NCI-H1436 (cell line): ENCODE measurements at places on chromosomes 1 and 21.
A peak's percentile ranks its signal among the peaks of the same experiment; 100 is the strongest.

GRCh38 chr1:64721576-64722145, 23.2 kb upstream of the RAVER2 start:
- no peak for DNase-seq

- no peak for DNase-seq
Observed at GRCh38 chr1:180184041-180184440, 29.4 kb downstream of the QSOX1 start.

GRCh38 chr1:186715887-186716809, 35.9 kb upstream of the PTGS2 start:
- DNase-seq: no peak

DNA sequence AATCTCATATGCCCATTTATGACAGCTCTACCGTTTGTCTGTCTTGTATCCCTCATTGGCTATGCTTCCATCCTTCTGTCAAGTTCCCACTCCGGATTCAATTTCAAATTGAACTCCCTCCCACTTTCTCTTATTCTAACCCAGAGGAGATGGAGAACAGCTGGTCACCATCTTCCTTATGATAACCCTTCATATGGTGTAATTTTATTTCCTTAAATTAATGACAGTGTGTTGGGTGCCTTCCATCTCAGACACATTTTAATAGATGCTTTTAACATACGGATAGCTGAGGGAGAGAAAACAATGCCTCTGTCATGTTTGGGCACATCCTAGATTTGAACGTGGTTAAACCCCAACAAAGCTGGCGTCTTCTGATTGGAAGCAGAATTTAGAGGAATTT, 103.0 kb upstream of the PLXNA2 start:
- DNase-seq: no peak

- DNase-seq: no peak
Observed at GRCh38 chr1:15132965-15133364, 20.6 kb upstream of the TMEM51 start.

DNA sequence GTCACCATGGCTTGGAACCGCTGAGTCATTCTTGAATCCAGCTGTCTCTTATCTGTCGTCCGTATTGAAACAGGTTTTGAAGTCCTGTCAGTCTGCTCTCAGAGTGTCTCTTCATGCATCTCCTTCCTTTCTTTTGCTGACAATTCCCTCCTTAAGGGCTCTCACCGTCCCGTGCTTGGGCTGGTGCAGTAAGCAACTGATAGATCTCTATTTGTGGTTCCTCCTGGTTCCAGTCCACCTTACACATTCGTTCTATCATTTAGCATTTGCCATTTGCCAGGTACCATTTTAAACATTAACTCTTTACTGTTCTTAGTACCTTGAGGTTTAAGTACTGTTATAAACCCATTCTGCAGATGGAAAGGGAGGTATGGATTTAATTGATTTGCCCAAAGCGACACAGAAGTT, 88.9 kb downstream of the DYRK1A start:
- no peak for DNase-seq

DNA sequence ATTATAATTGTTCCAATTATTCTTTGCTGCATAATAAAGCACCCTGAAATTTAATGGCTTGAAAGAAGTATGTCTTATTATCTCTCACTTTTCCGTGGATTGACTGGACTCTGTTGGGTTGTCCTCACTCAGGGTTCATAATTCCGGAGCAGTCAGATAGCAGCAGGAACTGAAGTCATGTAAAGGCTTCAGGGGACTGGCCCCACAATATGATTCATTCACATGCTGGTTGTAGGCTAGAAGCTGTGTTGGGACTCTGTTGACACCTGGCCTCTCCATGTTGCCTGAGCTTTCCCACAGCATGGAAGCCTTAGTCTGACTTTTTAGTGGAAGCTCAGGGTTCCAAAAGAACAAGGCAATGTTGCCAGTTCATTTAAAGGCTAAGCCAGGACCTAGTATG, 367.1 kb upstream of the ADGRL2 start:
- DNase-seq: no peak

DNA sequence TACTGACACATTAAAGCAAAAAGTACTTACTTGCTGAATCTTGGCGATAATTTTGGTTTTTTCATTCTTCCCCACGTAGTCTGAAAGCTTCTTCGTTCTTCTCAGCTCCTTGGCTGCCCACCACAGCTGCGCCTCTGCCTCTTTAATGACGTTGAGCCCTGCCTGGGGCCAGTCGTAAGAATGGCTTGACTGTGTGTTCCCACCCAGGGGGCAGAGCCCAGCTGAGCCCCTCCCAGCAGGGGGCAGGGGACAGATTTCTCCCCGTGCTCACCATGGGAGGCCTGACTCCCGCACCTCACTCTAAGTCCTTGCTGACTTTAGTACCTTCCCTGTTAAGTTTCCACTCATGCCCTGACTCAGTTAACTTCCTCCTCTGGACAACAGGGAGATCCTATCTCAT, 9.0 kb downstream of the CFAP298 start:
- DNase-seq: no peak

DNA sequence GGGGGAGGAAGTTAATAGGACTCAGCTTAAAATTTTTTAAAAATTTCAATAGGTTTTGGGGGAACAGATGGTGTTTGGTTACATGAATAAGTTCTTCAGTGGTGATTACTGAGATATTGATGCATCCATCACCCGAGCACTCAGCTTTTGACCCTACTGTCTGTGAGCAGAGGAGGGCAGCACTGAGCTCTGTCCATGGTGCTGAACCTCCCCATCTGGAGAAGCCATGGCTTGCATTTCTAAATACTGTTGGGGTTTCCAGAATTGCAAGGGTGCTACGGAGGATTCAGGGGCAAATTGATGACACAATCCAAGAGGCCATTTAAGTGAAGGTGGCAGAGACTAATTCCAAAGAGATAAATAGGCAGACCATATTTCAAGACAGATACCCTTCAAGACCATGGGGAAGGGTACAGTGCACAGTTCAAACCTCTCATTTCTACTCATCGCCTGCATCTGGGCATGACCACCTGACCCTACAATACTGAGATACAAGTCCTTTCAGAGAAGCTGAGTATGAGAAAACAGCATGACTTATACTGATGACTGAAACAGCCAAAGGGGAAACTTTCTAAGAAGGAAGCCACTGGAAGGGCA, 17.2 kb downstream of the SYT2 start:
- DNase-seq: peak; percentile 34

DNA sequence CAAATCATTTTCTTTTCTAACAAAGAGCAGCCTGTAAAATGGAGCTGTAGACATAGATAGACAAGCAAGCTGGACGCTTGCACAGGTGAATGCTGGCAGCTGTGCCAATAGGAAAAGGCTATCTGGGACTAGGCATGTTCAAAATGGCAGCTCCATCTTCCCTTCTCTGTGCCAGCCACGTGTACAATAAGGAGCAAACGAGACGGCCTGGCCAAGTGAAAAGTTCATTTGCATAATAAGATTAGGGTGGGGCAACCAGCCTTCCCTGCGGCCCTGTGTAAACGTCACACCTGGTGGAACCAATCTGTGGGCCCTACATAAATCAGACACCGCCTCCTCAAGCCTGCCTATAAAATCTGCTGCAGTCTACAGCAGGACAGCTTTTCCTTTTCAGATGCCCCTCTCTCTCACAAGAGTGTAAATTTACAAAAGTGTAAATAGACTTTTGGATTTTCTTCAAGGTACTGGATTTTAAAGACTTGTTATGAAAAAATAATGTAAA, 16.6 kb upstream of the EDEM3 start:
- peak; percentile 62 for DNase-seq

- no peak for DNase-seq
Observed at GRCh38 chr1:81121306-81121705, 679.4 kb upstream of the ADGRL2 start.

DNA sequence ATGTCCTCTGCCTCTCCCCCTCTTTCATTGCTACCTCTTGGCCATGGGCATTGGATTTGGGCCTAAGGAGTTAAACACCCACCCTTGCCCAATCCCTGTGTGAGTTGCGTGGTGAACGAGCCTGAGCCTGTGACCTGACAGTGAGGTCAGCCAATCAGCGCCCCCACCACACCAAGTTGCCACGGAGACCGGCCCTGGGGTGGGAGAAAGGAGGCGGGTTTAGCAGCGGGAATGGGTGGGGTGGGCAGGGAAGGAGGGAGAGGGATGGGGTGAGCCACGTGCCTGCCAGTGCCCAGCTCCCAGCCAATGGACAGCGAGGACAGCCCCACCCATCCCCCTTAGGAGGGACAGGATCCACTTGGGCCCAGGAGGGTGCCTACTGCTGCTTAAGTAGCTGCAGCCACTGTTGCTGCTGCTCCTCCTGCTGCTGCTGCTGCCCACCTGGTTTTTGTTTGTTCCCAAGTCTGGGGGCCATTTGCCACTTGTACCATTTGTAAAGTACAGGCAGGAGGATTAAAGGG, 9.5 kb downstream of the ZBTB7B start:
- DNase-seq: peak; percentile 65

DNA sequence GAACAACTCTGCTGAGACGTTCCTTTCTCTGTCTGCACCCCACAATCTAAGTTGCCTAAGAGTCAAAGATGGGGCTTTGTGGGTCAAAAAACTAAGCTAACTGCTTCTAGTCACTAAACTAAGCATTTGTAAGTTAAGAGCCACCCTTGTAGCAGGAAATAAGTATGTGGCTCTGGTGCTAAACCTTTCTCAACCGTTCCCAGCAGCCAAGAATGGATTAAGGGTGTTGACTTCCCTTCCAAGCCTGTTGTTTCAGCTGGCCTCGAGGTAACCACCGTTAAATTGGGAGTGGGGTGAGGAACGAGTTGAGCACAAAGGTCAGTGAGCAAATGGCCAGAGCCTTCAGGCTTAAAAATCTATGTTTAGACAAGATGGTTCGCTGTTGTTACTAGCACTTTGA, 169.1 kb downstream of the TRIM33 start:
- DNase-seq: no peak

- no peak for DNase-seq
Observed at GRCh38 chr21:42836402-42836666, 43.0 kb downstream of the WDR4 start.

GRCh38 chr1:24939675-24940193, 9.7 kb upstream of the RUNX3 start:
- DNase-seq: no peak

- no peak for DNase-seq
Observed at GRCh38 chr1:186953876-186954275, 125.1 kb downstream of the PLA2G4A start.

- DNase-seq: no peak
Observed at GRCh38 chr1:59704716-59705115, 110.0 kb upstream of the HOOK1 start.

DNA sequence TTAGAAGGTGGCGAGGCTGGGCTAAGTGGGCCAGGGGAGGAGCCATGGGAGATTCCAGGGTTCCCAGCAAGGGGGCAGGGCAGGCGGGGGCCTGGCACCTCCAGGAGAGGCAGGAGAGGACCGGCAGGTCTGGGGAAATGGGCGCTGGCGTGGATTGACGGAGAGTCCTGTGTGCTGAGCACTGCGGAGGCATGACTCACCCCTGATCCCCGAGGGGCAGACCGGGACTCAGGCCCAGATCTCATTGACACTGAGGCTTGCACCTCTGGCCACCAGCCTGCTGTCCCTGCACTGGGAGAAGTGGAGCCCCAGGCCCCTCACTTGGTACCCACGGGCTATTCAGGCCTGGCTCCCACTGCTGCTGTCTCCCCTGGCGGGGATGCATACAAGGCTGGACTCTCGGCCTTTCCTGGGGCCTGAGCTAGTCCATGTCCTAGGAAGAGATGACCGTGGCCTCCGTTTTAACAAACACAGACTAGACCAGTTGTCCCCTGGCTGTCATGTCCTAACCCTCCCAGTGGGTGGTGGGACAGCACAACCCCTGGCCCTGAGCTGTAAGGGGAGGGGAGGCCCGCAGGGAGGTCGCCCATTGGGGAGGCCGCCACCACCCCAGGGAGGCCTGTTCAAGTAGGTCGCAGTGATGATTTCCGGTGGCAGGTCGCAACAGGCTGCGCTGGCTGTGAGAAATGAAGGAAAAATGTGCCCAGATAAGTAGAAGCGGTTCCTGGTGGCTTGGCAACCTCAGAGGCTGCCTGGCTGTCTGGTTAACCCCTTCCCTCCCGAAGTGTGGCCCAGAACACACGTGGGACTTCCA, 39.7 kb downstream of the RIPK4 start:
- peak; percentile 41 for DNase-seq

DNA sequence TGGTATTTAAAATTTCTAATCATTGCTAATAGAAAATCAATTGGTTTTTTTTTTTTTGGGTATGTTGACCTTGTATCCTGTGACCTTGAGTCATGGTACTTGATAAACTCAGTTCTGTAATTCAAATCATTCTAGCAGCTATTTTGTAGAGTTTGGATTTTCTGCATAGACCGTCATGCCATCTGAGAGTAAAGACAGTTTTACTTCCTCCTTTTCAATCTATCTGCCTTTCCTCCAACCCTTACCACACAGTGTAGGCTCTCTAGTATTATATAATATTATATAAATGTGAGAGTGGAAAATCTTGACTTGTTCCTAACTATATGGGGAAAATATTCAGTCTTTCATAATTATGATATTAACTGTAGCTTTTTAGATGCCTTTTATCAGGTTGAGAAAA, 7.0 kb downstream of the TDRD5 start:
- DNase-seq: no peak

- no peak for DNase-seq
Observed at GRCh38 chr1:119217309-119217828, 76.9 kb upstream of the WARS2 start.

DNA sequence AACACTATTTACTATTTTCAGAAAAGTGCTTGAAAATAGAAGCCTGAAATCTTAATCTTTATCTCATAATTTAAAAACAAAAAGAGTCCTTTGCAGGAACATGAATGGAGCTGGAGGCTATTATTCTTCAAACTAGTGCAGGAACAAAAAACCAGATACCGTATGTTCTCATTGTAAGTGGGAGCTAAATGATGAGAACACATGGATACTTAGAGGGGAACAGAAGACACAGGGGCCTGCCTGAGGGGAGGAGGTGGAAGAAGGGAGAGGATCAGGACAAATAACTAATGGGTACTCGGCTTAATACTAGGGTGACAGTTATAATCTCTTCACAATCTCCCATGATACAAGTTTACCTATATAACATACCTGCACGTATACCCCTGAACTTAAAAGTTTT, 176.3 kb downstream of the SDCCAG8 start:
- DNase-seq: no peak

- DNase-seq: no peak
Observed at GRCh38 chr1:153506386-153506785, 29.4 kb downstream of the S100A6 start.

DNA sequence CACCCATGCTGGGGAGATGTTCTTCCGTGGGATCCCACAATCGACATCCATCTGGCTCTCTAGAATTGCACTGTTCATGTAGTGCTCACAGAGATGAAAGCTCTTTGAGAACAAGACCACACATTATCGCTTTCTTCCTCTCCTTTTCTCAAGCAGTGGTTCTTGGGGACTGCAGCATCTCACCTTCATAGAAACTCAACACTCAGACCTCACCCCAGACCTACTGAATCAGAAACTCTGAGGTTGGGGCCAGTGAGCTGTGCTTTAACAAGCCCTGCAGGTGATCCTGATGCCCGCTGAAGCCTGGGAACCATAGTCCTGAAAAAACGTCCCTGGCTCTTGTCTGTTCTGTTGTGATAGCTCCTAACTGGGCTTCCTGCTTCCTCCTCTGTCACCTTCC, 251.3 kb upstream of the FGGY start:
- DNase-seq: no peak

DNA sequence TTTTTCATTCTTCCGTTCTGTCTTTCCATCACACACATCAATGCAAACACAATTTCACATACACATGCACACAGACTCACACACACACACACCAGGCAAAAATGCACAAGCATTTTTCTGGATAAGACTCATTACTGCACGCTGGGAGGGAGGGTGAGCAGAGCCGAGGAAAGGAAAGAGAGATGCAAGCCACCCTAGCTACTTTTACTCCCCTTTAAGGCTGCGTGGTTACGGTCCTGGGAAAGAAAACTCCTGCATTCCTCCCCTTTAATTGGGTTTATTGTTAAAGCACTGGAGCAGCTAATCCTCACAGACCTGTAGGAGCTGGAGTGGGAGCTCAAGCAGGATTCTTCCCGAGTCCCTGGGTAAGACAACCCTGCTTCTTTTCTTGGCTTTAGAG, at the start of gene CAMK1G:
Gene CAMK1G (plus strand): TSS at position 307 of the 400 bp plus-strand sequence. CDS start 11,270 bp downstream, outside the sequence.
- DNase-seq: peak; percentile 21
